ENCODE measurements at places on chromosomes 11 and 22.
A peak's percentile ranks its signal among the peaks of the same experiment; 100 is the strongest.

- DNase-seq, result no peak
Measured at GRCh38 chr22:42281706-42282251, 11.3 kb upstream of the TCF20 start.

DNA sequence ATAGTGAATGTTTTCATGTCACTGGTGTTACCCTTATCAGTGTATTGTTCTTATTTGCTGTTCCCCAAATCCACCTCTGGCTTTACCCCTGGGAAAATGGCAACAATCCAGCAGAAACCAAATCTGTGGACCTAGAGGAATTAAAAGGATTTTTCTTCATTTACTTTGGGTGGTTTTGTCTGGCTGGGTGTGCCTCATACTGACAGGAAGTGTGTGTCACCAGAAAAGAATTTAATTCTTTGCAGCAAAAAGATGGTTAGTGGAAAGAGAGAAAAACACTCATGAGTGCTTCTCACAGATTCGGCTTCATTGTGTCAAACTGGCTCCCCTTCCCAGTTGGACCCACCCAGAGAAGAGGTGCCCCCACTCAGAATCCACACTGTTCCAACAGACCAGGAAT is 38.9 kb downstream of the FZD4 start:
- DNase-seq, result peak; percentile 58

GRCh38 chr11:62502030-62502730 is 44.4 kb downstream of the AHNAK start:
- DNase-seq, result no peak

GRCh38 chr22:19018256-19018655 is 82.2 kb upstream of the PRODH start:
- DNase-seq, result no peak

GRCh38 chr11:93783765-93784144 is 327 bp upstream of the MED17 start:
- DNase-seq, result no peak

DNA sequence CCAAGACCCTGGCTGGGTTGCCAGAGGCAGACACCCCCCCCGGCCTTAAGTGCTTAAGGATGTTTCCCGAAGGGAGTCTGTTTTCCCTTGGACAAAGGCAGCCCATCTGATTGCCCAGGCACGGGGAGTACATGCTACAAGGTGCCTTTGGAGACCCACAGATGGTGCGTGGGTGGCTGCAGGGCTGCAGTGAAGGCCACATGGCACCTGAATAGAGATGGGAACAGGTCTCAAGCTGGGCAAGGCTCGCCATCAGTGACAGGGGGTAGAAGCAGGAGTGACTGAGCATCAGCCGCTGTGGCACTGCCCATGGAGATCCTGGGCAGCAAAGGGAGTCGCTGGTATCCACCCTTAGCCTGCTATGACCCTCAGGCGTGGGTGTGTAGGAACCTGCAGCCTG is 2.4 kb downstream of the RTL6 start:
- DNase-seq, result no peak

DNA sequence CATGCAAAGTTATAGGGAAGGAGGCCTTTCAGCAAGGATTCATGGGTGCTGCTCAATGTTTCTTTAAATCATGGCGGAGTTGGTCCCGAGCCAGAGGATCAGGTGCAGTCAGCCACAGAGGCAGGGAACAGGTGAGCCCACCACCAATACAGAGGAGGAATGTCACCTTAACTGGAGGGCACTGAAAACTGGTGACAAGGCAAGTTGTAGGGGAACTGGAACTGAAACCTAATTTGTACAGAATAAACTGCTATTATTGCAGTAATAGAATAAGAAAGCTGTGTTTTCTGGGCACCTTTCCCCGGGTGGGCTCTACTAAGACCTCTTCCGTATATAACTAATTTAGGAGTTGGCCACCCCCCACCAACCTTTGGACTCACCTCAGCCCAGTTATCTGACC is 296.0 kb upstream of the NARS2 start:
- DNase-seq, result no peak

DNA sequence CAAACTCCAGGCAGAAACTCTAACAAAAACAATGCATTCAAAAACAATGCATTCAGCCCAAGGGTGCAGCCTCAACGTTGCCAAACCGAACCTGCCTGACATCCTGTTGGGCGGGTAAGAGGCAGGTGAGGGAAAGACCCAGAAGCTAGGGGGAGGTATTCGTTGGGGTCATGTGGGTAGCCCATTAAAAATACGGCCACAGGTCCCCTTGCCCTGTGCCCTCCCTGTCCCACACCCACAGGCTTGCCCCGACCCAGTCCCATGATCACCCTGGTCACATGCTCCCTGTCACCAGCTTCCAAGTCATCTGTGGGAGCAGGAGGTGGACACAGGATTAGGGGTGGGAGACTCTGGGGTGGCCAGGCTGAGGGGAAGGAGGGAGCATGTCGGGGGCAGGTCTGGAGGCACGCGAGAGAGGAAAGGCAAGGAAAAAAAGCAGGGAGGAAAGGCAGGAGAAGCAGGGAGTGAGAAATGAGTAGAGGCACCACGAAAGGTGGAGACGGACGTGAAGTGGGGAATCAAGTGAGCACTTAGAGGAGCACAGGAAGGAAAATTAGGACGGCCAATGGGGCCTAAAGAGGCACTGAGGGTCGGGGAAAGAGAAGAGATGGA is 683 bp downstream of the PLA2G6 start:
- DNase-seq, result peak; percentile 21

DNA sequence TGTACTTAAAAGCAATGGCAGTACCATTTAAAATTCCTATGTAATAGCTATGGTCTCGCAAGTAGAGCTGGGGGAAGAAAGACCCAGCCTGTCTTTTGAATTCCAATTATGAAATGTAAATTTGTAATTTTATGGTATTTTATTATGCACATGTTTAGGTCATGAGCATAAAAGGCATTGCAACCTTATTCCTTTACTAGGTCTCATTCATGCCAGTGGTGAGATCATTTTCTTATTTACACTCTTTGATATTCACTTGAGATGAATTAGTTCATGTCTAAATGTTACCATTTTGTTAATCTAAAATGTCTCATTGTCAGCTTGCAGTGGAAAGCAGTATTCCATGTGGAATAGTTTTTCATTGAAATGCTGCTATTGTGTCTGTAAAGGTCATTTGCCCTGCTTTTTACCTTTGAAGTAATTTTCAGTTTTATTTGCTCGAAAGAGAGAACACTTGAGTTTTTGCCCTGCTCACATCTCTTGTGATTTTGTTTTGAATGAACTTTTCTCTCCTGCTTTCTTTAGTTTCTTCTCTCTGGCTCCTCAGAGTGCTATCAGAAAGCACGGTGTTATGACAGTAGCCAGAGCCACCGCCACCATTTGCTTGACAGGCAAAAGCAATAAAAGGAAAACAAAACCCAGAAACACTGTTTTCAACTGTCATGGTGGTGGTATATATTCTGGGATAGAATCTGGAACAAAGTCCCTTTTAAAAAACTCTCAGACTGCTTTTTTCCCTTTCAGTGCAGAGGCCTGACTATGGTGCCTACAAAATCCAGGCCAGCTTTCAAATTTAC is 37.2 kb upstream of the RAG2 start:
- DNase-seq, result no peak

GRCh38 chr11:131688048-131688693 is 317.8 kb downstream of the NTM start:
- DNase-seq, result no peak

DNA sequence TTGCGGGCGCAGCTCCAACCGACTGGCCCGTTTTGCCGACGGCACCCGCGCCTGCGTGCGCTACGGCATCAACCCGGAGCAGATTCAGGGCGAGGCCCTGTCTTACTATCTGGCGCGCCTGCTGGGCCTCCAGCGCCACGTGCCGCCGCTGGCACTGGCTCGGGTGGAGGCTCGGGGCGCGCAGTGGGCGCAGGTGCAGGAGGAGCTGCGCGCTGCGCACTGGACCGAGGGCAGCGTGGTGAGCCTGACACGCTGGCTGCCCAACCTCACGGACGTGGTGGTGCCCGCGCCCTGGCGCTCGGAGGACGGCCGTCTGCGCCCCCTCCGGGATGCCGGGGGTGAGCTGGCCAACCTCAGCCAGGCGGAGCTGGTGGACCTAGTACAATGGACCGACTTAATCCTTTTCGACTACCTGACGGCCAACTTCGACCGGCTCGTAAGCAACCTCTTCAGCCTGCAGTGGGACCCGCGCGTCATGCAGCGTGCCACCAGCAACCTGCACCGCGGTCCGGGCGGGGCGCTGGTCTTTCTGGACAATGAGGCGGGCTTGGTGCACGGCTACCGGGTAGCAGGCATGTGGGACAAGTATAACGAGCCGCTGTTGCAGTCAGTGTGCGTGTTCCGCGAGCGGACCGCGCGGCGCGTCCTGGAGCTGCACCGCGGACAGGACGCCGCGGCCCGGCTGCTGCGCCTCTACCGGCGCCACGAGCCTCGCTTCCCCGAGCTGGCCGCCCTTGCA is 1.0 kb downstream of the FJX1 start:
- no peak for DNase-seq

DNA sequence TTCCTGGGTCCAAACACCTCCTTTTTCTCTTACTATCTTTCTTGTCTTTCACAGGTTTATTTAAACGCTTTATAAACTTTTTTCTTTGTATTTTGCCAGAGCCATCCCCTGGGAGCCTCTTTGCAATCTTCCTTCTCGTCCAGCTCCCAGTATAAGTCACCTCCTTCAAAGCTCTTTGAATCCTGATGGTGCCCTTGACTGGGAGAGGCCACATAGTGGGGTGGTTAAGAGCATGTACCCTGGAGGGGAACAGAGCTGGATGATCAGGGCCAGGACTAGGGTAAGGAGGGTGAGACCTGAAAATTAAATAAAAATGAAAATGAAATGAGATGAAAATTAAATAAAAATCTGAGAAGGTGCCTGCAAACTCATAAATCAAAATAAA is 155.0 kb downstream of the FBXO7 start:
- DNase-seq, result no peak

GRCh38 chr22:30694640-30695350 is at the start of gene OSBP2:
Gene OSBP2 (plus strand): TSS chr22:30694874. CDS start chr22:30694910, 36 bp downstream.
- DNase-seq, result peak; percentile 47

GRCh38 chr11:128889657-128890213 is 1.4 kb upstream of the KCNJ5 start:
- DNase-seq, result no peak

- DNase-seq, result no peak
Measured at GRCh38 chr11:60633645-60634044, 65.8 kb upstream of the MS4A8 start.

DNA sequence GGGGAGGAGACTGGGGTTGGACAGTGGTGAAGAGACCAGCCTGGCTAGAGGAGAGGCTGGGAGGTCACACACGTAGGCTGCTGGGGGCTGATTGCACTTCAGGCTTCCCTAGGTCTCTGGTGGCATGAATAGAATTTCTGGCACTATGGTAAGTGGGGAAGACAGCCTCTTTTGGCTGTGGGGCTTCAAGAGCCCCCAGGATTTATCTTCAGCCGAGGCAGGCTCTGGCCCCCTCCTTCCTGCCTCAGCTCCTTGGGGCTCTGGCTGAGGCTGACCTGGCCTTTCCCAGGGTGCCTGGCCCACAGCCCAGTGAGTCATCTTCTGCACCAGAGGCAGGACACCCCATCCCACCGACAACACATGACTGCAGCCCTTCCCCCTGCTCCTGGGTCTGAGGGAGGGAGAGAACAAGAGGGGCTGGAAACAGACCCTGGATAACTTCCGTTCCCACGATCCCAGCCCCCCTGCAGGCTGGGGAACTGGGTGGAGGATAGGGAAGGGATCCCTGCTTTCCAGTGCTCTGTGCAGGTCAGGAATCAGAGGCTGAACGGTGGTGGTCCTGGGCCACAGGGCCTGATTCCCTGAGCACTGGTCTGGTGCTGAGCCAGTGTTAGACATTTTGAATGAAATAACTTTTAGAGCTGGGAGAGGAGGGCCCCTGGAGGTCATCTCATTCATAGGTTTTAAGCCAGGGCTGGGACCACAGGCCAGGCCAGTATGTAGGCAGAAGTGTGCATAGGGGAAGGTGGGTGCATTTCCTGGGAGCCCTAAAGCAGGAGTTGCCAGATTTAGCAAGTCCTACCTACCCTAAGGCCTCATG is 26.5 kb downstream of the ARHGEF17 start:
- DNase-seq, result no peak

- DNase-seq, result no peak
Measured at GRCh38 chr11:116148056-116148455, 624.7 kb downstream of the BUD13 start.

- DNase-seq, result no peak
Measured at GRCh38 chr22:31977939-31978338, 33.6 kb downstream of the YWHAH start.

DNA sequence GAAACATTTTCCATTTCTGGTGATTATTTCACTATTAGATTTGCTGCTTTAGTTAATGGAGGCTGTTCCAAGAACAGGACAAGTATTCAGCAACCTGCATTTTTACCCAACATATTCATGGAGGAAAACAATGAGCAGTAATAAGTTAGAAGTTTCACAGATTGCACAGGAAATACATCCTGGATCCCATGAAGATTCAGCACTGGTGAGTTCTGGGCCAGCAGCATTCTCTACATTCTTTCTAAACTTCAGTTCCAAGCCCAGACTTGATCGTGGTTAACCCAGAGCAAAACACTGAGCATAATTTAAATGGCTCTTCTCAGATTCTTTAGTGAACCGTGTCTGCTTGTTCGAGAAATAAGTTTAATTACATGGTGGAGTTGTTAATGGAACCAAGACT is 3.8 kb downstream of the FJX1 start:
- no peak for DNase-seq

- no peak for DNase-seq
Measured at GRCh38 chr11:78424334-78425270, 7.0 kb upstream of the GAB2 start.

DNA sequence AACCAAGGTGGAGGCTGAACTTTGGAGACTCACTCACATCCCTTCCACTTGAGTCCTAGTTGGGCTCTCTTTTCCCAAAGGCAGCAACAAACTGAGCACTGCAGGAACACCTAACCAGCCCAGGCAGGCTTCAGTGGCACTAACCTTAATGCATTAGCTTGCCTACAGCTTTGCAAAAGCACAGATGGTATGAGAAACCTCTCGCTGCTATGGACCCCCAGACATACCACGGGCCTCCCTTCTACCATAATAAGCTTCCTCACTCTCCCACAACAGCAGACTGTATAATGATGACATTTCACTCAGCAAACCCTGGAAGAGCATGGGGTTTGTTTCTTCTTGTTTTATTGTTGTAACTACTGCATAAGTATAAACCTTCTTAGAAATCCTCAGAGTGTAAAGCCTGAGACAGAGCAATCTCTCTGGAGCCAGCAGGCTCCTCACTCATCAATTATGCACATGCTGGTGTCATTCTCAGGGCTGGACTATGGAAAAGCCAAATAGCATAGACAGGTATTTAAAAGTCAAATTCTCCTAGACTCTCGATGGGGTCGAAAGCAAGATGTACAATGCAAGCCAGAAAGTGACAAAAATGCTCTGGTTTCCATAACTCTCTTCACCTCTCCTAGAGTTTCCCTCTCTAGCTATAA is 167.6 kb downstream of the NXPE2 start:
- no peak for DNase-seq

Data from CD4-positive, CD25-positive, alpha-beta regulatory T cell (primary cell).